ENCODE measurements at places on chromosomes 2 and 18. TPM values are rescaled to one million over a fixed set of nuclear protein-coding genes. Genes with fewer than 3 reads are reported as not detected.

GRCh38 chr2:69933839-69934613, 19.1 kb downstream of the MXD1 start:
- peak overlapping the region; percentile 93 for H3K27ac ChIP-seq
- H3K4me3 ChIP-seq: peak overlapping the region; percentile 49
- H3K4me1 ChIP-seq: peaks cover 43% of the 10 kb centered on the region
- H3K27me3 ChIP-seq: no peaks in the 10 kb centered on the region
- DNase-seq: peak; percentile 20
- H3K36me3 ChIP-seq: peaks cover 26% of the 10 kb centered on the region

DNA sequence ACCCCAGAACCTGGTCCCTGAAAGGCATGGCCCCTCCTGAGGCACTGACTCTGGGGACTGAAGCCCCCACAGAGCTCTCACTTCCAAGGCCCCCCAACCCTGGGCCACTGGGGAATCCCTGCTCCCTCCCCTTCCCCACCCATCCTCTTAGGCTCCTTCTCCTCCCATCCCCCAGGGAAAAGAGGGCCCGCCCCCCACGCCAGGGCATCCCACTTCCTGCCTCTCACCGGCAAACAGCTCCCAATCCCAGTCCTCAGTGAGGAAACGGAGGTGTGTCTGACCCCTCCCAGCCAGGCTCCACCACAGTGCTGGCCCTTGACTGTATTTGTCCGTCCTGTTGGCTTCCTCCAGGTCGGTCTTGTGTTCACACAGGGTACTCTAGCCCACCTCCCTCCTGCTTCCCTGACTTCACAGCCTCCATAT, 35.0 kb upstream of the PTMA start:
- H3K27ac ChIP-seq: peak overlapping the region; percentile 88
- no peak overlapping the region for H3K4me3 ChIP-seq

- H3K4me3 ChIP-seq: no peak overlapping the region
- no peak overlapping the region for H3K27ac ChIP-seq
- H3K27me3 ChIP-seq: no peaks in the 10 kb centered on the region
- H3K4me1 ChIP-seq: peaks cover 2% of the 10 kb centered on the region
- H3K36me3 ChIP-seq: no peaks in the 10 kb centered on the region
- no peak for DNase-seq
Observed at GRCh38 chr18:71045331-71046065, 756.7 kb downstream of the SOCS6 start.

The MGAT4A gene
- 21.8 TPM for total RNA-seq

The ACTR1B gene
- 49.1 TPM for total RNA-seq
